ENCODE measurements at places on chromosomes 1 and 21.
A peak's percentile ranks its signal among the peaks of the same experiment; 100 is the strongest.

DNA sequence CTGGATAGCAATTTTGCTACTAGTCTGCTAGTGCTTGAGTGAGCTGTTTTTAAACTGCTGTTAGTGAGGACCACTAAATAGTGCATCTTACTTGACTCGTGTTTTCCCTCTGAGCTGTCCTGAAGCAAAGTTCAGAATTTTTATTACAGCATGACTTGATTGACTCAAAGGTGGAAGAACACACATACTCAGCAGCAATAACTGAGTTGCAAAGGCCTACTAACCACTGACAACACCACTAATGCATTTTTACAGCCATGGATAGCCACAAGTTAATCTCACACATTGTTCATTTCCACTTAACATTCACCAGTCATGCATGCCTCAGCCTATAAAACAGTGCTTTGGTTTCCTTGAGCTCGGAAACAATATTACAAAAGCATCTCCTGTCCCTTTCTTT is 148.7 kb downstream of the RUNX1 start:
- no peak for DNase-seq

GRCh38 chr1:84370831-84371394 is 27.4 kb upstream of the DNASE2B start:
- no peak for DNase-seq

DNA sequence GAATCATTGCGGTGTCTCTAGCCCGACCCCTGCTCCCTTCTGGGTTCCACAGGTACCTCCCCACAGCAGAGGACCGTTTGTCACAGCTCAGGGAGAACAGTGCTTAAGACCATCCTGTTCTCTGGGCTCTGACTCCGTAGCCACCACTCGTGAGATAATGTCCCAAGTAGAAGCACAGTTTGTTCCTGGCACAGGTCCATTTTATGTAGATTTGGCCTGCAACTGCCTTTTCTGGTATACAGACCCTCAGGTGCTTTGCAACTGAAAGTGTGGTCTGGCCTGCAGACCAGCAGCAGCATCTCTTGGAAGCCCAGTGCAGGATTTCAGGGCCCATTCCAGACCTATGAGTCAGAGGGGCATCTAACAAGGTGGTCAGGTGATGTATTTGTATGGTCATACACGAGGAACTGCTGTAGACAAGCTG is 28.4 kb upstream of the TMEM125 start:
- no peak for DNase-seq

DNA sequence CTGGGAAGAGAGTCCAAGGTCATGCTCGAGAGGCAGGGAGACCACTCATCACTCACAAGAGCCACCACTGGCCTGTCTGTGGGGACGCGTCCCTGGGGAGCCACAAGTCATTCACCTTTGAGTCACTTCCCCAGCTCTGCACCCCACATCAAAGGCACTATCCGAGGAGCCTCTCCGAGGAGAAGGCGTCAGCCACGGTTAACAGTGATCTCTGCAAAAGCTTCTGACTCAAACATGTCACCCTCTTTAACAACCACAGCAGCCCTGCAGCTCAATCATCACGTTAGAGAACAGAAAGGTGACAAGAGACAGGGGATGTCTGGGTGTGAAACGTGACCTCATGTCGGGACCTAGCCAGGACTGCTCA is 9.0 kb downstream of the LRRC47 start:
- DNase-seq, result no peak

DNA sequence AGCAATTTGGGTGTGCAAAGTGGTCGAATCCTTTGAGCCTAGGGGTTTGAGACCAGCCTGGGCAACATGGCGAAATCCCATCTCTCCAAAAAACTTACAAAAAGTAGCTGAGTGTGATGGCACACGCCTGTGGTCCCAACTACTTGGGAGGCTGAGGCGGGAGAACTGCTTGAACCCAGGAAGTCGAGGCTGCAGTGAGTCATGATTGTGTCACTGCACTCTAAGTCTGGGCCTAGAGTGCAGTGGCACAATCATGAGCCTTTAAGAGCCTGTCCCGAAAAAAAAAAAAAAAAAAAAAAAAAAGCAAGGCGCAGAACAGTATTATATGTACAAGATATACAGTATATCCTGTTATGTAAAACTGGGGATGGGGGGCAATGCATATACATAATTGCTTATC is 25.1 kb upstream of the HTR1D start:
- DNase-seq, result no peak

DNA sequence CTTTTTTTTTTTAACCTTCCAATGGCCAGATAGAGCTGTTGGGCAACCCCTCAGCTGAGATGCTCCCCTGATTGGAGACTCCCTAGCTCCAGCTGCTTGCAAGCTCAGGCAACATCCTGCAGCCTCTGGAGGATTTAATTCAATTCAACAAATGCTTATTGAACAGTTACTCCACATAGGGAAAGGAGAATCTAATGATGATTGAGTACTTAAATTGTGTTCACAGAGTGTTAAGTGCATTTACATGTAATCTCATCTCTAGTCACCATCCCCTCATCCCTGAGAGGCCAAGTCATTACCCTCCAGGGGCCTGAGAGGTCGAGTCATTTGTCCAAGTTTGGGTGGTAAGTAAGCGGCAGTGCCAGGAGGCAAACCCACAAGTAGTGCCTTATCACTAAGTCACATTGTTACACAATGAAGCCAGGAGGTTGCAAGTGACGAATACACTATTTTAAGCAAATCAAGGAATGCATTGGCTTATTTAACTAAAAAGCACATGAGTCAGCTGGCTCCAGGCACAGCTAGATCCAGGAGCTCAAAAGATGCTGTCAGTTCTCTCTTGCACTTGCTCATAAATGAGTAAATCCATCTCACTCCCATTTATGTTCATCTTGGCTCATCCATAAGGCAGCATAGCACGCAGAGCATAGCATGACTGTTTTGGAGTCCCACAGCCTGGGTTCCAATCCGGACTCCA is 64.3 kb downstream of the OPTC start:
- no peak for DNase-seq

DNA sequence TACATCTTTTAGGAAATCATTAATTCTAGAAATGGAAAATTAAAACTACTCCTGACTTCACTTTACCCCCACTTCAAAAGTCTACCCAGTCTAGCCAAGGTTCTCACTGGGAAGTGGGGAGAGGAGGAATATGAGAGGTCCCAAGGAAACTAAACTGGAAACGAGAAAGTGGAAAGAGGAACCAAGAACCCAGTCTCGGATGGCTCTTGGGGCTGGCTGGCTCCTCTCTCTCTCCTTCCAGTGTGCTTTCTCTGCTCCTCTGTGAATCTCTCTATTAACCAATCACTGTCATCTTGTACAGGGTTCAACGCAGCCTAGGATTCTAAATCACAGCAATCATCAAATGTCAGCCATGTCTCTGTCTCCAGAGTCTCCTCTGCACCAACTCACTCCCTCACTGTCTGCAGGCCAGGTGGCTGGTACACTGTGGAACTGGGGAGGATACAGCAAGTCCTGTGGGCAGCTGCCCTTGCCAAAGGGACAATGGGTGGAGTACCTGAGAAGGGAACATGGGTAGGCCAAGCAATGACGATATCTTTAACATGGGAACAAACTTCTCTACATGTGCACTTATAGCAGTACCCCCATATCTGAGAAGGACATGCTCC is 33.7 kb downstream of the GNB1 start:
- DNase-seq, result no peak

DNA sequence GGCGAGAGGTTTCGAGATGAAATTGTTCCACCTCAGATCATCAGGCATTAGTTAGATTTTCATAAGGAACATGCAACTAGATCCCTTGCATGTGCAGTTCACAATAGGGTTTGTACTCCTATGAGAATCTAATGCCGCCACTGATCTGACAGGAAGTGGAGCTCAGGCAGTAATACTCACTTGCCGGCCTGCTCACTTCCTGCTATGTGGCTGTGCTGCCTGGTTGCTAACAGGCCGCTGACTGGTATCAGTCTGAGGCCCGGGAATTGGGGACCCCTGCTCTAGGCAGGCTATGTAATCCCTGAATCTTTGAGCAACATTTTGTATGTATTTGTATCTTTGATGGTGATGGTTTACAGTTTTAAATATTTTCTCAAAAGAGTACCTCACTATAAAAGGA is 32.5 kb downstream of the XKR8 start:
- no peak for DNase-seq

DNA sequence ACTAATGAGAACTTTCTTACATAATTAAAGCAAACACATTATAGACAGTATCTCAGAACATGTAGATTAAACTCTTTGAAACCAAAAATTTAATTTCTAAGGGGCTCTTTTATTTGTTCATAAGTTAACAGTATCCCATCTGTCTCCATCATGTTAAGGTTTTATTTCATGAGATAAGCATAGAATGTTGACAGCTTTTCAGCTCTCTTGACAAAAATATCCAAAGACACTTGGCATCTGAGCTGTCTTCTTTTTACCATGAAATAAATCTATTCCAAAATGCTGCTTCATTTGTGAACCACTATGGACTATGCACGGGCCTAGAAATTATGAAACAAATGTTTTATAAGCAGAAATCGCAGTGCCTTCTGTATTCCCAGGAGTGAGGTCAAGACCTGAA is 45.2 kb downstream of the SCYL3 start:
- no peak for DNase-seq

DNA sequence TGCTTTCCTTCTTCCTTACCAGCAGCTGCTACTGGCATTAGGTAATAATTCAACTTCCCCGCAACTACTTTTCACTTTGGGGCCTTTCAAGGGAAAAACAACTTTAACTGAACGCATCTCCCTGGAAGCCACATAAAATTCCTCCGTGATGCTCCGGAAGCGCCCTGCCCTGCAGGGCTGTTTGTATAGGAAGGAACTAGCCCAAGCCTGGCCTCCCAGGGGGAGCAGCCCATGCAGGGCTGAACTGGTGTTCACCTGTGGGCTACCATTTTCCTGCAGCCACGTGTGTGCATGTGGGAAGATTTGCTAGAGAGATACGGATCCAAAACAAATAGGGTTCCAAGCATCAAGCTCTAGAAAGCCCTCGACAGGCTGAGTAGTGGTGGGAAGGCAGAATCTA is 14.4 kb downstream of the CLDN14 start:
- no peak for DNase-seq

DNA sequence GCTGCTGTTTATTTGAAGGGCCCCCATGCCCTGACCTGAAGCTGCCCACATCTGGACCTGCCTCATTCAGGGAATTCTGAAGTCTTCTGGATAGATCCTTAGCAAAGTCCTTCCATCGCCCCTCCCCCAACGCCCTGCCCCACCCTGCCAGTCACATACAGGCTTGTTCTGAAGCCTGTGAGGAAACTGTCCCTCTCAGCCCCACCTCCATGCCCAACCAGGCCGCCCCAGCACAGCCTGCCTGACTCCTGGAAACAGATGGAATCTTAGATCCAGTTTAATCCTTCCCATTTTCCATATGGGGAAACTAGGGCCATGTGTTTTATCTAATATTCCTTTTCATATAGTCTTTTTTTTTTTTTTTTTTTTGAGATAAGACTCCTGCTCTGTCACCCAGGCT is 44.5 kb upstream of the GPR37L1 start:
- peak; percentile 84 for DNase-seq

Data from mucosa of descending colon (tissue), 3 donors.